ENCODE measurements at places on chromosomes 5 and 9.

- no peak for DNase-seq
These were observed 182.1 kb downstream of the FBN2 start for GRCh38 chr5:128355961-128356360.

DNA sequence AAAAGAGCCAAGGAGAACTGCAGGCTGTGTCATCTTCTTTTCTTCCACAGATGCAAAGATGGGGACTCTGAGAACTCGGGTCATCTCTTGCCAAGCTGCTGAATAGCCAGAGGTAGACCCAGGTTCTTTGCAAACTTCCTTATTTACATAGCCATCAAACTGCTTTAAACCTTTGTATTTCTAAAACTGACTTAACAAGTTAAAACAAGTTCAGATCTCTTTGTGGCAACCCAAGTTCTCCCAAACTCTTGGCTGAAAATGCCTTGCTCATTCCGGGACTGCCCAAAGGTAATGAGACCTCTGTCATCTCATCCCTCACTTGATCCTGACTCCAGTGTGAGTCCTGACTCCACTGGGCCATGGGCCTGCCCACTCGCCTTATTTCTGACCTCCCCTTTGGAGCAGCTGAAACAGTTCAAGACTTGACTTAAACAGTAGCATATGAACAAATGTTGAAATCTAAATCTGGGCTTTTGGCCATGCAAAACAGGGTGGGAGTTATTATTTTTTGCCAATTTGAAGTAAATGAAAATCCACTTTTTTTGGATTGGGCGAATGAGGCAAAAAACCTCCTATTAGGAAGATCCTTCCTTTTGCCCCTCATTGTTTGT, 50.6 kb downstream of the FBXL7 start:
- DNase-seq, result no peak

DNA sequence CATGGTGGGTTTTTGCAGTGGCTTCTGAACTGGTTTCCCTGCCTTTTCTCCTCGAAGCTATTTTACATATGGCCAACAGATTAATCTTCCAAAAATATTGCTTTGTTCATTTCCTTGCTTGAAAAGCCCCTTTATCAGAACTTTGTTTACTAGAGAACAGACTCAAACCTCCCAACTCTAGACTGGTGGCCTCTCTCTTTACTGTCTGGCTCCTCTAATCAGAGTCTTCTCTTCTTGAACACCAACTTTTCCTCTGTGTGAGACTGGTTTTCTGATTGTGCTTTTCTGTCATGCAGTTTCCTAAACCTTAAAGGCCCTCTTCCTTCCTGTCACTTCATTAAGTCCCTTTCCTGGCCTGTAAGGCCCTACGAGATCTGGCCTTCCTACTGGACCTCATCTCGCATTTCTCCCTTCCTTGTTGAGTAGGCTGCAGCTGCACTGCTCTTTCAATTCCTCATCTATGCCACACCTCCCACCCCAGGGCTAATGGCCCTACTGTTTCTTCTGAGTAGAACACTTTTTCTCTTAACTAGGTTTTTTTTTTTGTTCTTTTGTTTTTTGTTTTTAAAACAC, 5.7 kb downstream of the C9orf43 start:
- DNase-seq, result no peak

DNA sequence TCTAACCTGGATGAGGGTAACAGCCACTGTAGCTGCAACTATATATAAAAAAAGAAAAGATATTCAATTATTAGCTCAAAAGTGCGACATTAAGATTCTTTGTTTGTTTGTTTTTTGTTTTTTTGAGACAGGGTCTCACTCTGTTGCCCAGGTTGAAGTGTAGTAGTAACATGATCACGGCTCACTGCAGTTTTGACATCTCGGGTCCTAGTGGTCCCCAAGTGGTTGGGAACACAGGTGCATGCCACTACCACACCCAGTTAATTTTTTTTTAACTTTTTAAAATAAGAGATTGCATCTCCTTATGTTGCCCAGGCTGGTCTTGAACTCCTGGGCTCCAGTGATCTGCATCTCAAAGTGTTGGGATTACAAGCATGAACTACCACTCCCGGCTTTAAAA, 61.8 kb downstream of the MEF2C start:
- DNase-seq, result no peak
